CD4-positive, alpha-beta T cell (primary cell): ENCODE measurements at places on chromosomes 5 and 9.

DNA sequence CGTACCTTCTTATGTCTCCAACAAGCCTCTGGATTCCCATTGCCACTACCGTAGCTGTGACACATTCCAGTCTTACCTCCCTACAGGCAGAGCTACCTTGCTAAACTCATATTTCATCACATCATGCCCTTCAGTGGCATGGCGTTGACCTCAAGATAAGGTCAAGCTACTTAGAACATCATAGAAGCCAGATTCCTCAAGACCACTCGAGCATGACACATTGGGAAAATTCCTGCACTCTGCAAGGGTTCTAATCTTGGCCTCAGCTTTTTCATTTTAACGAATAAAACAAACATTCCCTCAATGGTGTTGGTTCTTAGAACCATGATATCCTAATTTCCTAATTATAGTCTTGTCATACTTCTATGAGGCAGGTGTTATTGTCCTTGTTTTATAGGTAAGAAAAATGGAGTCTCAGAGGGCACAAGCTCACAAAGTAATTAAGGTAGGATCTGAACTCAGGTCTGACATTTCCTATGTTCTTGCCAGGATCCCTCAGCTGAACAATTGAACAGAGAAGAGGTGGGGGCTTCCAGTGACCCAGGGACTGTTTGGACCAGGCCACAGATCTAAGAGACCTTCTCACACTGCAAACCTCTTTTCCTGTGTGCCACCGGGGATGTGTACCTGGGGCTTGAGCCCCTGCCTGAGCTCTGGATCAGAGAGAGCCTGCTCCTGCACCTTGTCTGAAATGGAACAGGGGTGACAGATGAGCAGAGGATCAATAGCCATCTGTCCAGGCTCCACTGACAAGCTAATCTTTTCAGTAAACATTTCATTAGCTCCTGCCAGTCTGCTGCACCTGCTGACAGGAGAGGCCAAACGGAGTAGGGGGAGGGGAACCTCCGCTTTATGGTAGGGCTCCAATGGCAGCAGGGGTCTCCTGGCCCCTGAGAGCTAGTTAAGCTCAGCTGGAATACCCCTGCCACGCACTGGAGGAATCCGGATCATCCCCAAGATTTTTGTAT lies 49.3 kb downstream of the ALG2 start:
- no peak for DNase-seq

DNA sequence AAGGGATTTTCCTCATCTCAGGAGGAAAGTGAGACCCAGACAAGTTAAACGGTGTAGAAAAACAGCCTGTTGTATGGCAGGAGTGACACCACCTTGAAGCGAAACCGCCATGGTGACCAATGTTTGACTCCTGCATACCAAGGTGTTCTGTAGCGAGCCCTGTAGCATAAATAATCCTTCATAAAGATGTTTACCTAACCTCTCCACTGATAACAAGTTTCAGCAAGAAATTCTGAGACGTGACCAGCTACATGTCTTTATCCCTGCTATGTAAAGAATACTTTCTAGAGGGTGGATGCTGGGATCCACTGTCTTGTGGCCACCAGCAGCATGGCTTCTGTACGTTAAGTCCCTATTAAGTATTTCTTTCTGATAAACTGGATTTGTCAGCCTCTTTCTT lies 148.1 kb downstream of the MPDZ start:
- DNase-seq: no peak

GRCh38 chr9:4084435-4084818 lies 215.4 kb downstream of the GLIS3 start:
- no peak for DNase-seq

GRCh38 chr5:21049901-21050300 lies 1061.9 kb upstream of the CDH18 start:
- no peak for DNase-seq
